ENCODE measurements at places on chromosomes 5 and 9. TPM values are rescaled to one million over a fixed set of nuclear protein-coding genes. Genes with fewer than 3 reads are reported as not detected.
A peak's percentile ranks its signal among the peaks of the same experiment; 100 is the strongest.

BNC2 gene
- total RNA-seq = 11.7 TPM

POU5F2 gene
- total RNA-seq = 0.66 TPM

PDCD1LG2 gene
- total RNA-seq = 0.46 TPM

SCGB3A1 gene
- not detected for total RNA-seq

MTAP gene
- total RNA-seq = 34.7 TPM

BTNL8 gene
- 0.23 TPM for total RNA-seq

PCDHA5 gene
- total RNA-seq = 1.3 TPM

DNA sequence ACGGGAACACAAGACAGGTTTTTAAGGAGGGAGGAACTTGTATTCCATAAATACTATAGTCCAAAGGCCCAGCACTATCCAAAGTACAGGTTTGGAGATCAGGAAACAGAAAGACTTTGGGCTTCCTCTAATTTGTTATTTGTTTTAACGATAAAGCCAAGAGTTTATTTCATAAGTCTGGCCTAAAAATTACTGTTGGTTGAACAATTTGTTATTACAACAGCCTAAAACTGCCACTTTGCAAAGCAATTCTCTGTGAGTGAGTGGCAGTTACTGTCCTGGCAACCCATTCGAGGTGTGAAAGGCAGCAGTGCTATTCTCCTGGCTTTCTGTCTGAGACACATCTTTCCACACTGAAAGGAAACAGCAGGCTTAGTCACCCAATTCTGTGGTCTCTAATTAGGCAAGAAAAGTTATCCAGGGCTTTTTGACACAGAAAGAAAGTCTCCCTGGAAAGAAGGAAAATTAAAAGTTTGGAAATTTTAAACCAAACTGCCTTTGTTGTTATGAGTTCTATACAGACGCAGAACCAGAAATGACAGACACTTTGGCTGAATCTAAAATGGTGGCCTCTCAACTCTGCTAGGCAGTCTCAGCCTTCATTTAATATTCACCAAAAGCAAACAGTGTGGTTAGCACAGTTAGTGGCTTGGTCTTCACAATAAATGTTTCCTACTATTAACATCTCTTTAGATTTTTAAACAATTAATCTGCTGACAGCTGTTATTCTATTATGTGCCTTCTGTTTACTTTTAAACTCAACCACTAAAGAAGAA, 33.9 kb downstream of the PSMB7 start:
- peaks cover 3% of the 10 kb centered on the region for H3K4me1 ChIP-seq
- peaks cover 41% of the 10 kb centered on the region for H3K36me3 ChIP-seq
- no peaks in the 10 kb centered on the region for H3K27me3 ChIP-seq
- DNase-seq = no peak
- no peak overlapping the region for H3K27ac ChIP-seq

- H3K4me3 ChIP-seq = no peak overlapping the region
- H3K27ac ChIP-seq = no peak overlapping the region
- H3K27me3 ChIP-seq = no peaks in the 10 kb centered on the region
- H3K4me1 ChIP-seq = peaks cover 5% of the 10 kb centered on the region
- no peaks in the 10 kb centered on the region for H3K36me3 ChIP-seq
Measured at GRCh38 chr9:129322641-129323375, 144.7 kb upstream of the IER5L start.

GRCh38 chr5:433836-434235, 9.1 kb upstream of the EXOC3 start:
- H3K4me1 ChIP-seq = no peaks in the 10 kb centered on the region
- H3K27me3 ChIP-seq = no peaks in the 10 kb centered on the region
- H3K36me3 ChIP-seq = no peaks in the 10 kb centered on the region
- no peak overlapping the region for H3K4me3 ChIP-seq
- no peak overlapping the region for H3K27ac ChIP-seq
- no peak for DNase-seq

- H3K36me3 ChIP-seq = peaks cover 5% of the 10 kb centered on the region
- no peaks in the 10 kb centered on the region for H3K27me3 ChIP-seq
- no peak overlapping the region for H3K4me3 ChIP-seq
- peaks cover 53% of the 10 kb centered on the region for H3K4me1 ChIP-seq
- DNase-seq = peak; percentile 64
Measured at GRCh38 chr5:78605611-78606010, 43.0 kb downstream of the LHFPL2 start.

DNA sequence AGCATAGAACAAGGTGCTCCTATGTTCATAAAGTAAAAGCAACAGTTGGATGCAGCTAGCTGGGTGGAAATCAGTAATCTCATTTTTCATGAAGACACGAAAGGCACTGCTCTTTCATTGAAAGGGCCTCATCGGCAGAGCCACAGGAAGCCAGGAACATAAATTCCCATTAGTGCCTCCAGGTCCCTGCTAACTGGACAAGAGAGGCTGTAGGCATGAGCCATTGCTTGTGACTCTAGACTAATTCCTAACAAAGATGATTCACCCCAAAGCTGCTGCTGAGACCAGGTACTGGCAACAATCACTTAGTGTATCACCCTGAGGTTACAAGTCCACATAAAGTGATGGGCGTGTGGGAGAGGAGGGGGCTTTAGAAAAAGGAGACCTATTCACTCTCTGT, 141.8 kb downstream of the BRINP1 start:
- no peak overlapping the region for H3K4me3 ChIP-seq
- DNase-seq = no peak
- H3K36me3 ChIP-seq = no peaks in the 10 kb centered on the region
- H3K4me1 ChIP-seq = no peaks in the 10 kb centered on the region
- H3K27me3 ChIP-seq = no peaks in the 10 kb centered on the region
- H3K27ac ChIP-seq = no peak overlapping the region

DNA sequence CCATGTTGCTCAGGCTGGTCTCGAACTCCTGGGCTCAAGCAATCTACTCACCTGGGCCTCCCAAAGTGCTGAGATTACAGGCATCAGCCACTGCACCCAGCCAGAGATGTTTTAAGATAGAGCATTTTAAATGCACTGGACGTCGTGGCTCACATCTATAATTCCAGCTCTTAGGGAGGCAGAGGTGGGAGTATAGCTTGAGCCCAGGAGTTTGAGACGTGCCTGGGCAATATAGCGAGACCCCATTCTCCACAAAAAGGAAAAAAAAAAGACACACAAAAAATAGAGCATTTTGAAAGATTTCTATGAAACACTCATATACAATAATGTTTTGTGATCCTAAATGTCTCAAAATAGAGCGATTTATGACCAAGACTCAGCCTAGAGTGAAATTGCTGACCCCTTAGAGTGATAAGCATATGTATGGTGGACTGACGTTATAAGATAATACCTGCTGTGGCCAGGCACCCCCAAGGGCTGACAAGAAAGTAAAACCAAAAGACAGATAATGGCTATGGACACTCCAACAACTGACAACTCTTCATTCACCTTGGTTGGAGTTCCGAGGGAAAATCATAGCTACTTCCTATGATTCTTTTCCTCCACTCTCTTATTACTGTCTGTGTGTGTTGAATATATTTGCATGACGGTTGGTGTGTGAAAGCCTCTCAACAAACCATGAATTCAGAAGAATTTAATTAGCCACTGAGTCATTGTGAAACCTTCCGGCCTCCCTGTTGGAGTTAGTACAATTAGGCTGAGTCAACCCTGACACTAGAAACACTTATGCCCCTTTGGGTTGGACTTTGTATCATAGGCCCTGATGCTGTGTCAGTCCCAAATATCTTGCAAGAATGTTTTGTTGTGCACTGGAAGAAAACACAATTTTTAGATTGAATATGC, 526.5 kb upstream of the NUDT12 start:
- H3K36me3 ChIP-seq = no peaks in the 10 kb centered on the region
- H3K4me3 ChIP-seq = peak overlapping the region; percentile 16
- peaks cover 13% of the 10 kb centered on the region for H3K4me1 ChIP-seq

DNA sequence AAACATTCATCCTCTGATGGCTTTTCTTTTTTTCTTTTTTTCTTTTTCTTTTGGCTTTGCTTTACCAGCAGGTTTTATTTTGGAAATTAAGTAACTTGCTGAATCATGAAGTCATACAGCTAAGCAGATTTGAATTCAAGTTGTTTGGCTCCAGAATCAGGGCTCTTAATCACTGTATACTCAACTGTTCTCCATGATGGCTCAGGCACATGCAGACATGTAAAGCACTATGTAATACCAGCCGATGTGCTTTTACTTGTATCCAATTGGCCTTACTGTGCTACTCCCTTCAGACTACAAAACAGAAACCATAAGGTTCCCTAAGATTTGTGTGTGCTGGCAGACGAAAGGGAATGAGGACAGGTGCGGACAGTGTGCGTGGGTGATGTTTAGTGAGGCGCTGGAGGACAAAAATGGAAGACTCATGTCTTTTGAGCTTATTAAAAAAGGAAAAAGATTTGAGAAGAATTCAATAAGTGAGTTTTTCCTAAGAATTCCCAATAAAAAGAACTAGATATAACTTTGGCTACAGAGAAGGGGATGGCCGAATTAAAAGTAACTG, 44.7 kb upstream of the OTP start:
- H3K4me3 ChIP-seq = no peak overlapping the region
- H3K27ac ChIP-seq = no peak overlapping the region
- H3K27me3 ChIP-seq = no peaks in the 10 kb centered on the region
- H3K4me1 ChIP-seq = peaks cover 4% of the 10 kb centered on the region

DNA sequence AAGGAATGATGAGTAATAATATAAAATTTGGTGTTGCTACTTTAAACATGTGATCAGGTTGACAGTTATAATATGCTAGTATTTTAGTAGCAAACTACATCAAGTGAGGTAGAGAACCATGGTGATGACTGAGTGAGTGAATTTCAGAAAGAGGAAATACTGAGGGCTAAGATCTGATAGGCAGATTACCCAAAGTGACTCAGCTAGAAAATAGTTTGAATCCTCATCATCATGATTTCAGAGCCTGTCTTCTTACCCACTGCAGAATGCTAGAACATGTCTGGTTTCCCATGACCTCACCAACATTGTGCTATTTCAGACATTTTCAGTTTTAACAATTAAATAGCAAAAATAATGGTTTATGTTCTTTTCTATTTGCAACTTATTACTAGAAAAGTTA, 602.1 kb downstream of the TAF11L14 start:
- no peaks in the 10 kb centered on the region for H3K27me3 ChIP-seq
- peak; percentile 34 for DNase-seq
- H3K4me3 ChIP-seq = no peak overlapping the region
- H3K36me3 ChIP-seq = no peaks in the 10 kb centered on the region
- H3K27ac ChIP-seq = no peak overlapping the region

GRCh38 chr9:29750062-29750461, 2176.8 kb upstream of the C9orf72 start:
- no peaks in the 10 kb centered on the region for H3K36me3 ChIP-seq
- H3K4me1 ChIP-seq = no peaks in the 10 kb centered on the region
- H3K27me3 ChIP-seq = no peaks in the 10 kb centered on the region

DNA sequence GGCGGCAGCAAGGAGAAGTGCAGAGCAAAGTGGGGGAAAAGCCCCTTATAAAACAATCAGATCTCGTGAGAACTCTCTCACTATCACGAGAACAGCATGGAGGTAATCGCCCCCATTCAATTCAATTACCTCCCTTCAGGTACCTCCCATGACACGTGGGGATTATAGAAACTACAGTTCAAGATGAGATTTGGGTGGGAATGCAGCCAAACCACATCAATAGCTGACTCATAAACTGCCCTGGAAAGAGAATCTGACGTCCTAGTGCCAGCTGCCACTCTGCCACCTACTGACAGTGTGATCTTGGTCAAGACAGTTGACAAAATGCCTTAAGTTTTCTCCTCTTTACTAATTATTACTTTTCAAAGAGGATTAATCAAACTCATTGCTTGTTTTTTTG, 128.3 kb downstream of the GPBP1 start:
- H3K4me1 ChIP-seq = peaks cover 20% of the 10 kb centered on the region
- DNase-seq = peak; percentile 86
- no peak overlapping the region for H3K27ac ChIP-seq
- H3K4me3 ChIP-seq = no peak overlapping the region
- H3K27me3 ChIP-seq = no peaks in the 10 kb centered on the region

GRCh38 chr9:2846115-2846514, 2.2 kb upstream of the PUM3 start:
- H3K27me3 ChIP-seq = no peaks in the 10 kb centered on the region
- H3K4me1 ChIP-seq = peaks cover 20% of the 10 kb centered on the region
- H3K36me3 ChIP-seq = no peaks in the 10 kb centered on the region

DNA sequence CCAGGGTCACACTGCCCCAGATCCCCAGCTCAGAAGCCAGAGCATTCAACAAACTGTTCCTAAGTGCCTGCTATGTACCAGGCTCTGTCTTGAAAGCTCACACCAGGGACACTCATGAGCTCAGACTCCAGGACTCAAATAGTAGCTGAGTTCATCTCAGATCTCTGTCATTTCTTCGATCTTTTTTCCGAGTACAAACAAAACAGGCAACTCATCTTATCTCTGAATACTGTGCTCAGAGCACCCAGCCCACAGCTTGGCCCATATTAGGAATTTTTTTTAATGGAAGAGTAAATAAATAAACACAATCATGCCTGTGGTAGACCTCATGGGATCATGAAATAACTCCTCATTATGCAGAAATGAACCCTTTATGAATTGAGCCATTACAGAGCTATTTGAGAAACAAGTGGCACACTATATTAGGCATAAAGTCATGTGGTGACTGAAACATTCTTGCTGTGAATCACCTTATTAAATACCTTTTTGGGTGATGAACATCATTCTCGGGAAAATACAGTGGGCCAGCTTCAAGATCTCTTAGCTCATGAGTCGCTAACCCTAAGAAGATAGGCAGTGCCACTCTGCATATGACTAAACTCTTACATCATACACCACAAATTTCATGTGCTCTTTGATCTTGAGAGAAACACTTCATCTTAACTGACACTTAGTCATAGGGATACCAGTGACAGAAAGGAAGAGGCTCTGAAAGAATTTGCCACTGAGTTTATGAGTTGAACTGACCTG, 9.9 kb downstream of the SH3RF2 start:
- H3K27ac ChIP-seq = peak overlapping the region; percentile 53
- no peaks in the 10 kb centered on the region for H3K36me3 ChIP-seq
- no peaks in the 10 kb centered on the region for H3K27me3 ChIP-seq
- peak; percentile 88 for DNase-seq

GRCh38 chr5:167128581-167128980, 1162.9 kb upstream of the WWC1 start:
- DNase-seq = no peak
- H3K4me1 ChIP-seq = no peaks in the 10 kb centered on the region
- H3K36me3 ChIP-seq = no peaks in the 10 kb centered on the region
- H3K27me3 ChIP-seq = no peaks in the 10 kb centered on the region
- no peak overlapping the region for H3K27ac ChIP-seq

- no peaks in the 10 kb centered on the region for H3K36me3 ChIP-seq
- no peak overlapping the region for H3K4me3 ChIP-seq
- no peak for DNase-seq
- H3K4me1 ChIP-seq = no peaks in the 10 kb centered on the region
- H3K27ac ChIP-seq = no peak overlapping the region
Measured at GRCh38 chr9:17856995-17857394, 278.1 kb downstream of the SH3GL2 start.

GRCh38 chr9:95316794-95317118, 753 bp downstream of the FANCC start:
- H3K27ac ChIP-seq = peak overlapping the region; percentile 97
- peak overlapping the region; percentile 94 for H3K4me3 ChIP-seq
- DNase-seq = peak; percentile 76
- H3K27me3 ChIP-seq = no peaks in the 10 kb centered on the region
- H3K36me3 ChIP-seq = no peaks in the 10 kb centered on the region

- H3K27me3 ChIP-seq = no peaks in the 10 kb centered on the region
- no peaks in the 10 kb centered on the region for H3K4me1 ChIP-seq
- H3K27ac ChIP-seq = no peak overlapping the region
- no peak for DNase-seq
- no peaks in the 10 kb centered on the region for H3K36me3 ChIP-seq
Measured at GRCh38 chr5:135973323-135974020, 18.7 kb upstream of the LECT2 start.

All from PC-3 (cell line).